M059J (cell line): ENCODE measurements at places on chromosomes 4 and X. TPM values are rescaled to one million over a fixed set of nuclear protein-coding genes. Genes with fewer than 3 reads are reported as not detected.
A peak's percentile ranks its signal among the peaks of the same experiment; 100 is the strongest.

Gene EFHC2
- total RNA-seq, result 1.9 and 3.9 TPM in 2 replicates

Gene DDX53
- total RNA-seq, result 0.81 and 1.6 TPM in 2 replicates

DNA sequence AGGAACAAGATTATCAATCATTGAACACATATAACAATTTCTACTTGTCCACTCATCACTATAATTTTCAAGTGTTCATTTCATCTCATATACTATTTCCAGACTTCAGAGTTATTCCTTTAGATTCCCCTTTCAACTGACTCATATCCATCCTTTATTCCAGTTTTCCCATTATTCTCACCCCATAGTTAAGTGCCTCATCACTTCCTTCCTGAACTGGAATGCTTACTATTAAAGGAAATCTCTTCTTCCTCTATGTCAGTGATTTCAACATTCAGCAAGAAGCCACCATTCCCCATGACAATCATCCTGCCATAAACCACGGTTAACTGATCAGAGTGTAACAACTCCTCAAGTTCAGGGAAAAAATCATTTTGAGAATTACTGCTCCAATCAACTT is 198.9 kb downstream of the FBXO8 start:
- no peak for DNase-seq

- no peak for DNase-seq
Measured at GRCh38 chr4:139319571-139319970, 17.3 kb upstream of the NDUFC1 start.

DNA sequence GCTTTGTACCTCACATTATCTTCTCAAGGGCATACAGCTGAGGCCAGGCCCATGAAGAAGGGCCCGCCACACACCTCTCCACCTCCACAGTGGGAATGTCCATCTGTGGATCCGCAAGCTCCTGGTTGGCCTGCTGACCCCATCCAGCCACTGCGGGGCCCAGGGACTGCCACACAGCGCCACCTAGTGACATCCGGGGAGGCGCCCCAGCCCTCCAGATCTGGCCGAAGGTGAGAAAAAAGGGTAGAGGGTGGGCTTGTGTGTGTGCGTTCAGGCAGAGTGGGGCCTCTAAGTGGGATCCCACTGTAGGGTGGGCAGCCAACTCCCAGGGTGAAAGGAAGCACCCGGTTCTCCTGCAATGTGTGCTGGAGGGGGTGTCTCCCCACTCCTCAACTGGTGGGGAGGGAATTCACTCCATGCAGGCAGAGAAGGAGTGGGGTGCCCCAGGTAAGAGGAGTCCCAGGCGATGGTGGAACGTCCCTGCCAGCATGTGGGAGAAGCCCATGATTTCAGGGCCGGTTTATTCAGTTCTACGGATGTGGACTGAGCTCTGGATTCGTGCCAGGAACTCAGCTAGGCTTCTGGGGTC is 117.3 kb downstream of the ENPP6 start:
- peak; percentile 8 for DNase-seq

Gene EMCN
- 0.05 TPM in 1 of 2 replicates, not detected in the other for total RNA-seq
